ENCODE measurements at places on chromosomes 7 and 10.

- DNase-seq: no peak
Observed at GRCh38 chr7:101989101-101989500, 171.7 kb downstream of the CUX1 start.

DNA sequence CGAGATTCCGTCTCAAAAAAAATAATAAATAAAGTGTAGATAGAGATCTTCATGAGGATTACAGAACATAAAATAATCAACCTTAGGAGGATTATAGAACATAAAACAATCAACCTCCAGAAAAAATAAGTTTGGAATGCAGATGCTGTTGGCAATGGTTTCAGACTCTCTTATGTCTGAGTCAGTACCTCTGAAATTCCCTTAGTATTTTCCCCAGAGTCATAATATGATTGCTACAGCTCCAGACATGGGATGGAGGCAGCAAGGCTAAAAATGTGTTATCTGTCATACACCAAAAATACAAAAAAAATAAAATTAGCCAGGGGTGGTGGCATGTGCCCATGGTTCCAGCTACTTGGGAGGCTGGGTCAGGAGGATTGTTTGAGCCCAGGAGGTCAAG lies 22.2 kb downstream of the CADPS2 start:
- no peak for DNase-seq

DNA sequence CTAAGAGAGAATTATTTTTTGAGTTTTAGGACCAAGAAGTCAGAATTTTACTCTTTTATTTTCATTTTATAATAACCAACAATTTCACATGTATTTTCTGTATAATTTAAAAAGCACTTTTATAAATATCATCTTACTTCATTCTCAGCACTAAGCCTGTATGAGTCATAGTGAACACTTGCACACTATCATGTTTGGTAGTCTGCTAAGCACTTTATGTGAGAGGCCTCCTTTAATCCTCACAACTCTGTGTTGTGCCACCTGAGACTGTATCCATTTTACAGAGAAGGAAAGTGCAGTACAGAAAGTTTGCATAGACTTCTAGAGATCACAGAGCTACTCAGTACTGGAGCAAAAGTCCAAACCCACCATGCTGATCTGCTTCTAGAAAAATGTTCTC lies 939.6 kb downstream of the NRG3 start:
- no peak for DNase-seq

- no peak for DNase-seq
Observed at GRCh38 chr7:154680894-154681659, 321.8 kb downstream of the PAXIP1 start.

DNA sequence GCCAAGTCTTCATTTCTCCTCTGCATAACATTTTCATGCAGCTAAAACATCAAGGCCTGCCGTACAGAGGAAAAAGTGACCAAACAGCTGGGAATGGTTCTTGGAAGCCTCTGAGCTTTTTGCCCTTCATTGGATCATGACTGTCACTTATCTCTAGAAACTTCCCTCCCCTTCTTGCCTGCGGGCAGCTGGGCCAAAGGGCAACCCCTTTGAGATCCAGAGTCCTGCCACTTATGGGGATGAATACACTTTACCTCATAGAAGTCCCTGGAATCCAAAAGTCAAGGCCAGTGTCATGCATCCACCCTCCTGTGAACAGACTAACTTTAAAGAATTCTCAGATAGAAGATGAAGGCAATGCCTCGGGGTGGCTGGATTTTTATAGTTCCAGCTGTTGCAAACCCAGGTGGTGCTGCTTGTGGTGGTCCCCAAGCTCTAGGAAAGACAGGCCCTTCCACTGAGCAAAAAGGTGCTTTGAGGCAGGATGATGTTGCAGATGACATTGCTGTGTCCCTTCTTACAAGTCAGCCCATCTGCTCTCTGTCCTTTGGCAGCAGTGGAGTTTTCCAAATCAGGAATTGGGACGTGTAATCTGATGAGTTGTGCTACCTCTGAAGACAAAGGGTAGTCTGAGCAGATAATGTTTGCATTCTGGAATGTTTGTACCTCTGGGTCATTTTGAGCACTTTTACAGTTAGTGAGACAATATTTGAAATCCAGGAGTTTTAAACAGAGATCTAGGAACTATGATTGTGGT lies 64.2 kb downstream of the LRMDA start:
- no peak for DNase-seq

DNA sequence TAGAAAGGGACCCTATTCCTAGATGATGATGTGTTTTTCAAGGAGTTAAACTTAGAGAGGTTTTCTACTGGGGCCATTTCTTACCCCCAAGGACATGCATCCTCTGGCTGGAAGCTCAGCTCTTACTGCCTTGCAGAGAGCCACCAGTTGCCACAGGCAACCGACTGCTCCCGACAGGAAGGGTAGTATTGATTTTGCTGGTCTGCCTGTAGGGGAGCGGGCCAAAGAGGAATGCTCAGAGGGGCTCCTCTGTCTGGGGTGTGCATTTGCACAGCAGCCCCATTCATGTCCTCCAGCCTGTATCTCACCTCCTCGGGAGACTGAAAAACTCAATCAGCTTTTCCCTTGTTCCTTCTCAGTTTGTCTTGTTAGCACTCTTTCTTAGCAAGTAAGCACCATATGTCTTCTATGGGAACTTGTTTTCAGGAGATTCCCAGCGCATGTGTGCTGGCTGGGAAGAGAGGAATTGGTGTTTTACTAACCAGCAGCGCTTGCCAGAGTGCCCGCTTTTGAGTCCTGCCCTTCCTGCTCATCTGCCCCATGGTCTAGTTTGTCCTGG lies 739.0 kb upstream of the GALNT17 start:
- no peak for DNase-seq

- no peak for DNase-seq
Observed at GRCh38 chr10:60299961-60300883, 89.5 kb downstream of the ANK3 start.

DNA sequence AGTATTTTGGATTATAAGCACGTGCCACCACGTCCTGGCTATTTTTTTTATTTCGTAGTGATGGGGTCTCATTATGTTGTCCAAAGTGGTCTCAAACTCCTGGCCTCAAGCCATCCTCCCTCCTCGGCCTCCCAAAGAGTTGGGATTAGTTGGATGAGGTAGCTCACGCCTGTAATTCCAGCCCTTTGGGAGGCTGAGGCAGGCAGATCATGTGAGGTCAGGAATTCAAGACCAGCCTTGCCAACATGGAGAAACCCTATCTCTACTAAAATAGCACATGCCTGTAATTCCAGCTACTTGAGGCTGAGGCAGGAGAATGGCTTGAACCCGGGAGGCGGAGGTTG lies 21.8 kb upstream of the YWHAG start:
- DNase-seq: no peak

DNA sequence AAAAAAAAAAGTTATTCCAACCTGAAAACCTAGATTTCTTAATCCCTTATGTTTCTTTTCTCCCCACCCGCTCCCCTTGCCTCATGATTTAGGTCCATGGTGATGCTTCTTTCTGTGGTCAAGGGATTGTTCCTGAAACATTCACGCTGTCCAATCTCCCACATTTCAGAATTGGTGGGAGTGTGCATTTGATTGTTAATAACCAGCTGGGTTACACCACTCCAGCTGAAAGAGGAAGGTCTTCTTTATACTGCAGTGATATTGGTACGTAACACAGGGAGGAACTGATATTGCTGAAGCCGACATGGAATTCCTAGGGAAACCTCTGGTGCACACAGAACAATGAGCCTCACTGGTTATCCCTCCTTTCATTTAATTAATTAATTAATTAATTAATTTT lies 22.7 kb downstream of the DHTKD1 start:
- no peak for DNase-seq

GRCh38 chr10:76012716-76013327 lies 581.4 kb downstream of the LRMDA start:
- no peak for DNase-seq

DNA sequence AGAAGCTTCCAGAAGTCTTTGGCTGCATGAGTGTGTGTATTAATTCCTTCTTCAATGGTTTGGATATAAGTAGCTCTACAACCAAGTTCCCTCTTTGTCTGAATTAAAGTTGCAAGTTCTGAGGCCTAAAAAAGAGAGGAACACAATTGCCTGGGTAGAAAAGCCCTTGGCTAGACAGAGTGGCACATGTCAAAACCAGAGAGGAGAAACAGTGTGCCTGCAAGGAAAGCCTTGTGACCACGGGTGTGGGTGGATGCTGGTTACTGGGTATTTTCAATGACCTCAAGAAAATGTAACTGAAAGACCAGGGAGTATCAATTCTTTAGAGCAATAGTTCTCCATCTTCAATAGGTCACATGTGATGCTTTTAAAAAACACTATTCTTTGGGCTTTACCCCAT lies 148.3 kb downstream of the SVIL start:
- no peak for DNase-seq

GRCh38 chr7:40507166-40507565 lies 372.4 kb downstream of the SUGCT start:
- DNase-seq: no peak

DNA sequence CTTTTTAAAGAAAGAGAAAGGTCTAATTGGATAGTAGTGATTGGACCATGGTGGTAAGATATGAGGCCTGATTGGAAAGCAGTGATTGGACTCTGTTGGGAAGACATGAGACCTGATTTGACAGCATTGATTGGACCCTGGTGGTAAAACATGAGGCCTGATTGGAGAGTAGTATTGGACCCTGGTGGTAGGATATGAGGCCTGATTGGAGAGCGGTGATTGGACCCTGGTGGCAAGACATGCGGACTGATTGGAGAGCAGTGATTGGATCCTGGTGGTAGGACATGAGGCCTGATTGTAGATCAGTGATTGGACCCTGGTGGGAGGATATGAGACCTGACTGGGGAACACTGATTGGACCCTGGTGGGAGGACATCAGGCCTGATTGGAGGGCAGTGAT lies 444.3 kb downstream of the LRMDA start:
- no peak for DNase-seq

- DNase-seq: no peak
Observed at GRCh38 chr10:3837647-3838459, 52.8 kb upstream of the KLF6 start.

DNA sequence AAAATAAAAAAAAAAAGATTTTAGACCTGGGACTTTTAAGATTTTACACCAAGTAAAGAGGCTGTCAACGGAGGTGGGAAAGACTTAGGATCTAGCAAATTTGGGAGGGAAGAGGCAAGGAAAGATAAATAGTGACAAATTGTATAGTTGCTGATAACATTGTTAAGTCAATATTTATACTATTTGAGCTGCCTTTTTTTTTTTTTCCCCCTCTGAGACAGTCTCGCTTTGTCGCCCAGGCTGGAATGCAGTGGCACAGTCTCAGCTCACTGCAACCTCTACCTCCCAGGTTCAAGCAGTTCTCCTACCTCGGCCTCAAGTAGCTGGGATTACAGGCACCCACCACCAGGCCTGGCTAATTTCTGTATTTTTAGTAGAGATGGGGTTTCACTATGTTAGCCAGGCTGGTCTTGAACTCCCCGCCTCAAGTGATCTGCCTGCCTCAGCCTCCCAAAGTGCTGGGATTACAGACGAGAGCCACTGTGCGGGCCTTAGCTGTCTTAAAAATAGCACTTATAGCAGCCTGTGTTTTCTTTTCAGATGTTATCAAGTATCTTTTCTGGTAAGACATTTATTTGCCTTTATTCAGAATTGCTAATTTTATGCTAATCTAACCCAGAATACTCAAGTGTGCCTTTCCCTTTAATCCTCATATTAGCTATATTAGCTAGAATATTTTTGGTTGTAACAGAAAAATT lies 94.5 kb downstream of the MMRN2 start:
- DNase-seq: no peak

- DNase-seq: no peak
Observed at GRCh38 chr10:42783181-42783549, 570 bp downstream of the BMS1 start.

GRCh38 chr10:113139699-113140098 lies 189.7 kb downstream of the TCF7L2 start:
- no peak for DNase-seq

DNA sequence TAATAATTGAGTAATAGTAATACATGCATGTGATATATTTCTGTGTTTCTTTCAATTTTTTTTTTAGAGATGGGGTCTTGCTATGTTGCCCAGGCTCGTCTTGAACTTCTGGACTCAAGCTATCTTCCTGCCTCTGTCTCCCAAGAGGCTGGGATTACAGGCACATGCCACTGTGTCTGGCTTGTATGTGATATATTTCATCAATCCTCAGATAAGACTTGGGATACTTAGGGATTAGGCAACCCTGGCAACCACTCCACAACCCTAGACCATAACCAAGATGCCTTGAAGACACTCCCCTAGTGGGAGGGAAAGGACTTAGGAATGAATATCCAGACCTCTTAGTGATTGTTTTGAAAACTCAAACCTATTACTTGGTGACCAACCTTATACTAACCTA lies 154.8 kb downstream of the CCDC3 start:
- DNase-seq: no peak

DNA sequence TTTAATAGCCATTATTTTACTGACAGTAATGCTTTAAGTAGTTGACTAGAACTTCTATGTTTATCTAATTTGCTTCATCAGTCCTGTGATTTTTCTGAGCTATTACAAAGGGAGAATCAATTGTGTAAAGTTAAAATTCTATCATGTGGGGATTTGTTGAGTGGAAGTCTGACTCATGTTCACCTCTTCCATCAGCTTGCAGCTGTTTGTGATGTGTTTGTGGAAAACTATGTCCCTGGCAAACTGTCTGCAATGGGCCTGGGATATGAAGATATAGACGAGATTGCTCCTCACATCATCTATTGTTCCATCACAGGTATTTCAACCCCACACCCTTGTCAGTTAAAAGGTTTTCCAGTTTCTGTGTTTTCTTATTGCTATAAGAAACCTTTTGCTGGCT lies 59.9 kb downstream of the SUGCT start:
- no peak for DNase-seq

DNA sequence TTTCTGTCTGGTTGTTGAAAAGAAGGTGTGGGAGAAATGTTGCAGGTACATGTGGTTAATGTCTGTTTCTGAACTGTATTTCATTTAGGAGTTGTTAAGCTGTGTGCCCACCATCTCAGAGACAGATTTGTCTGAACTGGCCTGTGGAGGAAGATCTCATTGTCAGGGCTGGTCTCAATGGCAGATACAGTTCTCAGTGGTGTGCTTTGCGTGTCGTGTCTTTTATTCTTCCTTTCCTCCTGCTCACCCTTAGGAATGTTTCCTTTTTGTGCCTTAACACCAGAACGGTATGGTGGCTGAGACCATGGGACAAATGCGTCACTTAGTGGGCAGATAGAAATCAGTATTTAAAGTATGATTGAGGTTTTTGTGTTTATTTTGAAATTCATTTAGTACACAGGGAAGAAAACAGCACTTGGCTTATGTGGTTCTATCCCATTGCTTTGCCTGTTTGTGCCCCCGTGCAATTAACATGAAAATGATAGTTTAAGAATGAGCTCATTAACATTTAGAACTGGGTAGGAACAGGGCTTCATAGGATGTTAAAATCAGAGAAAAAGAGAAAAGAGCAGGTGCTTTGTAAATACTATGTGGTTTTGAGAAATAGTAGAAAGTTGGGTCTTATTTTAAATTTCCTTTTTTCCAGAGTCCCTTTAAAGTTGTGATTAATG lies 112.6 kb downstream of the AUTS2 start:
- no peak for DNase-seq

GRCh38 chr7:2498708-2499107 lies 20.9 kb upstream of the LFNG start:
- no peak for DNase-seq

DNA sequence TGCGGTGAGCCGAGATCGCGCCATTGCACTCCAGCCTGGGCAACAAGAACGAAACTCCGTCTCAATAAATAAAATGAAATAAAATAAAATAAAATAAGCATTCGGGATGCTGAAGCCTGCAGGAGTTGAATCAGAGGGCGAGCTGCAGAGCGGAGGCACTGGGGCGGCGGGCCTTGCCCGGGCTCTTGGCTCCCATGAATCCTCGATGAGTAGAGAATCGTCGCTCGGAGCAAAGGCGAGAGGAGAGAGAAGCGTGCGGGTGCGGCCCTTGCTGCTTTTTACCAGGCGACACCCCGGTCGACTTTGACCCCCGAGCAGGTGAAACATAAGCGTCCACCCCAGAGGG lies 168.3 kb downstream of the UBE2H start:
- no peak for DNase-seq
